ENCODE measurements at places on chromosomes 6 and 20.

GRCh38 chr6:79570129-79571029 lies 33.1 kb upstream of the LCA5 start:
- no peak for DNase-seq

- no peak for DNase-seq
Measured at GRCh38 chr6:105747823-105748405, 338.2 kb upstream of the PRDM1 start.

GRCh38 chr6:14775528-14775927 lies 470.3 kb upstream of the JARID2 start:
- no peak for DNase-seq

DNA sequence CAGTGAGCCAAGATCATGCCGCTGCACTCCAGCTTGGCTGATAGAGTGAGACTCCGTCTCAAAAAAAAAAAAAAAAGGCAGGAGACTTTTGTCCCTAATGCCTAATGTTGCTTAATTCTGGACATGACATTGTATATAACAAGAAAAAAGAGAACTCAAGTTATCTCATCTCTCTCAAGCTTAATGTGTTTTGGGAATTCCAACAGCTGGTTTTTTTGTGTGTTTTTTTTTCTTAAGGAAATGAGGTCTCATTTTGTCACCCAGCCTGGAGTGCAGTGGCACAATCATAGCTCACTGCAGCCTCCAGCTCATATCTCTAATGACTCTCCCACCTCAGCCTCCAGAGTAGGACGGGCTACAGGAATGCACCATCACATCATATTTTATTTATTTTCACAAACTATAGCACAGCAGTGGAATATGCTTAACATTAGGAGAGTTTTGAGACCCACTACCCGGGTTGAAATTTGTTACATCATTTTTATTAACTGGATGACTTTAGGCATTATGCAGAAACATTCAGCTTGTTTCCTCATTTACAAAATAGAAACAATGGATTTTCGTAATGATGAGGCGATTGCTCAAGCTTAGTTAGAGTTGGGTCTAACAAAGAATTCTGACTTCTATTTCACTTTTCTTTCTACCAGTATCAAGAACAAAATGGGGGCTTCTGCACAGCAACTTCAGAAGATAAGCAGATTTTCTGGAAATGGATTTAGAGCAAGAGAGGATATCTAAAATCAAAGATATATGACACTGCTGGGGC lies 104.1 kb upstream of the BTN3A2 start:
- DNase-seq, result no peak

- DNase-seq, result no peak
Measured at GRCh38 chr6:107304421-107305025, 154.8 kb downstream of the PDSS2 start.

GRCh38 chr6:43228951-43229802 lies at the start of gene DNPH1:
Gene DNPH1, minus strand, starts transcription at chr6:43229481. Its CDS starts 25 bp downstream, at chr6:43229456.
- DNase-seq, result peak; percentile 85

GRCh38 chr20:31566319-31566657 lies 38.8 kb upstream of the ID1 start:
- DNase-seq, result no peak

- no peak for DNase-seq
Measured at GRCh38 chr6:79895382-79896074, 51.8 kb downstream of the ELOVL4 start.

DNA sequence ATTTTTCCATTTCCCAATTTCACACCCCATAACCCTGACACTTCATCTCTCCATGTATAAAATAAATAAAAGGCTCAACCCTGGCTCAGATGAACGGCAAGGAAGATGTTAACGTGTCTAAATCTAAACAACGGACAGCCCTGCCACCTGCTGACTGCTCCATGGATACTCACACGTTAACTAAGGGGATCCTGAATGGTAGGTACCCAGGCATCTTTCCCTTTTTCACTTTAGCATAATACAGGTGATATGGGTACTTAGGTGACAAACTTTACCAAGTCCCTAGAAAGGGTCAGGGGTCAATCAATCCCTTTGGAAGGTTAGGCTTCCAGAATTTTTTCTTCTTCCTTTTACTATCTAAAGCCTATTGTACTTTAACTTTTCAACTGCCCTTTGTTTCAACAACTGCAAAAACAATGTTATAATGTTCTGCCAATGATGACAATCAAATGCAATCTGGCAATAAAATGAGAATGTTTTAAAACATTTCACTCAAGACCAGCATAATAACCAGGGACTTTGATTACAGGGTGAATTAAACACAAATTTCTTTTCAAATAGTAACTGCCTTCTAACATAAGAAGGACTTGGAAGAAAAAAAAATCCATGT lies 52.4 kb upstream of the IPCEF1 start:
- DNase-seq, result no peak

GRCh38 chr6:34031625-34032383 lies 114.1 kb downstream of the GRM4 start:
- DNase-seq, result no peak

GRCh38 chr20:5821627-5822215 lies 71.5 kb downstream of the SHLD1 start:
- DNase-seq, result no peak

DNA sequence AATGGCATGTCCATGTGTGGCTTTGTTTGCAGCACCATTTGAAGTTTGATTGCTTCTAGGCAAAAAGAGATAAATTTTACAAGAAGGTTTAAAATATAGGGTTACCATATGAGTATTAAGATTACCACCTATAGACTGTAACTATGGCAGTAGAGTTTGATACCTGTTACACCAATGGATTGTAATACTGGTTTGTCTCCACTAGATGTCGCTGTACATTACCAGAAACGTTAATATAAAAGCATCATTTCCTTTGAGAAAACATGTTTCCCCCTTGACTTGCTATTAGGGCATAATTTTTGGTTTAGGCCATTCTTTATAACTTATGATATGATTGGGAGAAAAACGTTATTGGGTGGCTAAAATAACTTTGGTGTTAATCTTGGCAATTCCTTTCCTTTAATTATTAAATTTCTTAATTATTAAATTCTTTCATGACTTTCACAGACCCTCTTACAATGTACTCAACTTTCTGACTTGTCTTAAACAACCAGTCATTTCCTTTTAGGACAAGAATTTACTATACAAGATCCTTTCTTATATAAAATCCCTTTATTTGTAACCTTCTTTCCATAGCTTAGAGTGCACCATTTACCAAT lies 42.8 kb downstream of the HLA-DPB1 start:
- DNase-seq, result peak; percentile 79

GRCh38 chr6:3718407-3718806 lies 33.1 kb downstream of the PXDC1 start:
- no peak for DNase-seq

DNA sequence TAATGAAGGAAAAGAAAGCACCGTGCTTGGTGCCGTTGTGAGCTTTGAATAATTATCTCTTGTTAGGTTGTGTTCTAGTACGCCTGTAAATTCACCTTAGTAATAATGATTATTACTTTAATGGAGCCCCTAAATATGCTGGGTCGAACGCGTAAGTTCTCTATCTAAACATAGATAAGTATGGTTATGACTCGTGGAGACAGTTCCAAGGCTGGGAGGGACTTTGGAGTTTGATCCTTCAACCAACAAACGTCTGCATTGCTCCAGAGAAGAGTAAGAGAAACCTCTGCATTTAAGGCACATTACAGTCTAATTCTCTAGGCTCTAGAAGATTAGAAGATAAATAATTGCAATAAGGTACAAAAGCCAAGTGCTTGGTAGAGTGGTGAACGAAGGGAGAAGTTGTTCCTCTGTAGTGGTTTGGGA lies 514 bp downstream of the ACOT13 start:
- DNase-seq, result no peak

GRCh38 chr6:6411115-6411514 lies 90.7 kb upstream of the F13A1 start:
- no peak for DNase-seq

DNA sequence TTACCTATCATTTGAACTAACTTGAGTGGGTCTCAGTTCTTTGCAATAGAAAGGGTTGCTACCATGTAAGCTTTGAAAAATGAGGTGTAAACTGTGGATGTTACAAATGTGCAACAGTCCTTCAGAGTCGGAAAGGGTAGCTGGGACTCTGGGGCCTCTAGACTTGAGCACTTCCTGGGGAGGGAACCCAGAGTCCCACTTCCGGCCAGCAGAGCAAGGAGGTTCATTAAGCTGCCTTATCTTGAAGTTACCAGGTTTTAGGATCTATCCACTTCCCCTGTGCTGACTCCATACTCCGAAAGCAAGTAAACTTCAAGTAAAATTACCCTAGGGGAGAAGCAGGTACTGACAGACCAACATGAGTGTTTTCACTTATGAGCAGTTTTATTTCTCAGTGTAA lies 9.4 kb downstream of the TRIM10 start:
- DNase-seq, result no peak

DNA sequence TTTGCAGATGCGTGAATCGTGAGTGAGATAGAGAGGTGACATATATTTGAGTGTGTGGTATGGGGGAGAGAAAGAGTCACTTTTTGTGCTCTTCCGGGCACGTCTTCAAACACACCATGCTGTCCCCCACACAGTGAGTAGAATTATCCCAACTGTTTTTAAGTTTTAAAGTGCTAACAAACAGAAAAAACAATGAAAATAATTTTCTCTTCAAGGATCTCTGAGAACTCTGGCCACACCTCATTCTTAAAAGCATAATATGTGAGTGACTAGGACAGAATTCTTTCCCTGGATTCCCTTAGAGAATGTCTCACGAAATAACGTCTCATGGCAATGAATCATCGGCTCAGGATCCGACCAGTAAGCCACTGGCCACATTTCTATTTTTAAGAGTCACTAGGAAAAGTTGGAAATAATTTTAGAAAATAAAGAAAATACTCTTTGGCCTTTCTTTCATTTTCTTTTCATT lies 235.7 kb upstream of the ZNF217 start:
- DNase-seq, result no peak

- no peak for DNase-seq
Measured at GRCh38 chr20:17933711-17934110, 34.9 kb downstream of the SNX5 start.

All from CD4-positive, alpha-beta T cell treated with Interleukin-1 beta for 1 hour (primary cell).